ENCODE measurements at places on chromosomes 2 and 18.

- DNase-seq: no peak
Measured at GRCh38 chr2:45988879-45989278, 308.3 kb upstream of the EPAS1 start.

GRCh38 chr2:162114271-162114670, 37.8 kb downstream of the GCG start:
- DNase-seq: no peak

GRCh38 chr2:68385220-68385906, 20.3 kb downstream of the PLEK start:
- DNase-seq: no peak

DNA sequence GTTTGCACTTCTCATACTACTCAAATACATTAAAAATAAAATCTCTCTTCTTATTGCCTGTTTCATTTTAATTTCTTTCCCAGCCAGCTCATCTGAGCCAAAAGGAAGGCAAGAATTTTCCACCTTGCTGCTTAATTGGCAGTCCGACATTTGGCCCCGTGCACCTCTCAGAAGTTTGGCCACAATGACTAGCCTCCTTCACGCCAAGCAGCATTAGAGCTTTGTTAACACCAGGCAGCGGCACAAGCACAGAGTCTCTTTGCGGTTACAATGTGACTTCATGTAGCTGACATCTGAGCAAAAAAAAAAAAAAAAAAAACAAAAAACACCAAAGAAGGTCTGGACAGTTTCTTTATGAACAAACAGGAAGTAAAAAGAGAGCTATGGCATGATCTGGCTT, 248.9 kb downstream of the OSR1 start:
- DNase-seq: no peak

DNA sequence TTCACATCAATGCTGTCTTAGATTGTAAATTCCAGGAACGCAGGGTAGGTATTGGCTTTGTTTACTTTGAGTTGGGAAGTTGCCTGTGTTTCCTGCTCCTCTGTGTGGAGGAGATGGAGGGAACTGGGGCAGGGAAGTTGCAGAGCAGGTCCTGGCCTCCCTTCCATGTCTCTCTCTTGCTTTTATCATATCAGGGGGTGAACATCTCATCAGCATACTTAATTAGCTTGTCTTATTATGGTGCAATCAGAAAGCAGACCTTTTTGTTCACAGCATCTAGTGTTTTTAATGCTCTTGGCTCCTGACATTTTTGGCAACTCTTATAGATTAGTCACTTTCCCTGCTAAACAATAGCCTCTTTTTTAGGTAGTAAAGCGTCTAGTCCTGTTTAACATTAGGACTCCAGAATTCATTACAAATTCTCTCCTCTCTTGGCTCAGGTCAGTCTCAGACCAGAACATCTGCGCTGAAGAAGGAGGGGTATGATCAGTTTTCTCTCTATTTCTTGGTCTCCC, 11.5 kb upstream of the DIPK1C start:
- no peak for DNase-seq

DNA sequence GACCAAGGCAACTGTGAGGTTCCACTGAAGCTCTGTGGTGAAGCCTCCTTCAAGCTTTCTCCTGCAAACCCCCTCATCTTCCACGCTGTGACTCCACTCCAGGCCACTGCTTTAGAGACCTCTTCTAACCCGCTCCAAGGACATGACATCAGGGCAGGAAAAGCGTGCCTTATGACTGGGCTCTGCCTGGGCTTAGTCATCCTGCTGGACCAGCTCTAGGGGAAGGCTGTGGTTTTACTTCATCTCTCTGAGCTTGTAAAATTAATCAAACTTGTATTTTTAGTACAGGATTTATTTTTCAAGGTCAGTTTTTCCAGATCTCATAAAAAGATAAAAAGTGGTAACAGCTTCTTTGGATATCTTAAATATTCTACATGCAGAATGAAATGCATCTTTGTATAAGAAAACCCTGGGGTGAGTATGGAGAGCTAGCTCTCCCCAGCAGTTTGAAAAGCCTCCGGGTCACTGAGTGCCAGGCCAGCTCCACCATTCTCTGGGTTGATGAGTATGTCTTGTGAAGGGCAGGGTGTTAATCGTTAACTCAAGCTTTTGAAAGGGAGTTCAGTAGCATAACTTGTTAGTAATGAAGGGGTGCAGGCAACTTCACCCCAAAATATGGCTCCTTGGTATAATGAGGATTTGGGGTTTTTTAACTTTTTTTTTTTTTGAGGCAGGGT, 33.1 kb upstream of the YPEL5 start:
- peak; percentile 89 for DNase-seq

GRCh38 chr2:156320486-156321098, 11.9 kb downstream of the NR4A2 start:
- DNase-seq: peak; percentile 38

- DNase-seq: no peak
Measured at GRCh38 chr2:191690327-191690726, 12.4 kb downstream of the NABP1 start.

GRCh38 chr2:112087346-112088020, 32.4 kb downstream of the TMEM87B start:
- DNase-seq: no peak

DNA sequence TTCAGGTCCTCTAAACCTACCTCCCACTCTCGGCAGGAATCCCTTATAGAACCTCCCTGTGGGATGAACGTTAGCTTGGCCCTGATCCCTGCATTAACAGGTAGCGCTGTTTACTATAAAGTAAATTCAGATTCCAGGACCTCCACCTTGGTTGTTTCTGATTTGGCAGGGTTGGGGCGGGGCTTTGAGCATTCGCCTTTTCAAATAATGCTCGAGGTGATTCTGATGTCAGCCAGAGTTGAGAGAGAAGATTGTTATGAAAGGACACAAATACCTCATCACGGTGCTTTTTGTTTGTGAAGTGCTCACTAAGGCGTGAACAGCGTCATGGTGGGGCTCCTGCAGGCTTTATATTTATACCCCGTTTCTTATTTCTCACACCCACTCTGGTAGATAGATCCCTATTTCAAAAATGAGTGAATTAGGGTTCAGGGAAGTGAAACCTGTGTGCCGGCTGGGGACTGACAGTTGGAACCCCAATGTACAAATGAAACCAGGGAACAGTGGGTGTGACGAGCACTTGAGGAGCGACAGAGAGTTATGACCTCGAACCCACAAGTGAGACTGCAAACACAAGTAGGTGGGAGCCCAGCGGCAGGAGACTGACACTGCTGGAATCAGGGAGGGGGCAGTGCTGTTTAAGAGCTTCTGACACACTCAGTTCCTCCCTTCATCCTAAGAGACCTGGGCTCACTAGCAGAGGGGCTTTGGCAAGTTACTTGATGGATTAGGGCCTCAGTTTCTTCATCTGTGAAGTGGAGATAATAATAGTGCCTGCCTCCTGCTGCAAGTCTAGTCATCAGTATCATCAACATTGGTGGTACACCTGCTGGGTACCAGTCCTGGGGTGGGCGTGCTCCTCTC, 14.2 kb upstream of the CXCR4 start:
- no peak for DNase-seq

DNA sequence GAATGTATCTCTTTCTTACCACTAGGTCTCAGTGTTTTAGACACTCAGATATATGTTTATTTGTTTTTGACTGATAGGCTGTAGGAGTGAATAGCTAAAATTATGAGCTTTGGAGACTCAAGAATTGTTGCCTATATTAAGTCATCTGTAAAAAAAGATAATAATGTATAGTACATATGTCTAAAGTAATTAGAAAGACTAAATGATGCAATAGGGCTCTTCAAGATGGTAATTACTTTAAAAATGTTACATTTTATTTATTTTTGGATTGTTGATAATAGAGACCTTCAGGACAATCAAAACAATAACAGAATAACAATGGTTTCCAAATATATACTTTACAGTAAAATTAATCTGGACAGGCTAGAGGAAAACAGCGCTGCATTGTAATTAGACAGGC, 19.9 kb upstream of the SCN7A start:
- no peak for DNase-seq

GRCh38 chr2:177753682-177754491, 318.7 kb downstream of the PDE11A start:
- DNase-seq: peak; percentile 86

Measured in fibroblast of skin of abdomen (primary cell).